ENCODE measurements at places on chromosomes 1 and 21. TPM values are rescaled to one million over a fixed set of nuclear protein-coding genes. Genes with fewer than 3 reads are reported as not detected.

DNA sequence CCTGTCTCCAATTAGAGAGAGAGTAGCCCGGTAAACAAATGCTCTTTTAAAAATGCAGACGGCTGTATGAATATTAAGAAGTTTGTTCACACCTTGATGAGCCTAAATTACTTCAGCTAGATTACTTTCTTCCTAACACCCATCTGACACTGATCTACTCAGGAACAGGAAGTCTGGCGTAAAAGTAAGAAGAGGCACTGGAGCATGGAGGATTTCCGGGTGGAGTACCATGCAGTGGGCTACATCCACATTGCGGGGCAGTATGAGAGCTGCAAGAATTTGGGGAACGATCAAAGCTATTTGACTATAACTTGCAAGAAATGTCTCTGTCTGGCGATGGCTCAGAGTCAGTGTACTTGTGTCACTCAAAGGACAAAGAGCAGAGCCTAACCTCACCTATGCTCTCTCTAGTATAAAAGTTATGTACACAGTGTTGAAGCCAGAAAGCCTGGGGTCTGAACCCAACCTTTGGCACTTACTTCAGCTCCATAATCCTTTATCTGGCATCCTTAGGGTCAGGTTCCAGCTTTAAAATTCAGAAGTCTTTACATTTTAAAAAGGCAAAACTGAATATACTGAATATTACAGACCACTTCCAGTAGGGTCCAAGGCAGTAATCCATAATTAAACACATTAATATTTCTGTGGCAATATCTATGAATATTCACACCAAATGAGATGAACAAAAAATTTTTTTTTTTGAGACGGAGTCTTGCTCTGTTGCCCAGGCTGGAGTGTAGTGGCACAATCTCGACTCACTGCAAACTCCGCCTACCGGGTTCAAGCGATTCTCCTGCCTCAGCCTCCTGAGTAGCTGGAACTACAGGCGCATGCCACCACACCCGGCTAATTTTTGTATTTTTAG, 7.9 kb upstream of the GNPAT start:
- H3K36me3 ChIP-seq = peaks cover 41% of the 10 kb centered on the region
- H3K4me1 ChIP-seq = peaks cover 25% of the 10 kb centered on the region
- no peak overlapping the region for H3K27ac ChIP-seq

DNA sequence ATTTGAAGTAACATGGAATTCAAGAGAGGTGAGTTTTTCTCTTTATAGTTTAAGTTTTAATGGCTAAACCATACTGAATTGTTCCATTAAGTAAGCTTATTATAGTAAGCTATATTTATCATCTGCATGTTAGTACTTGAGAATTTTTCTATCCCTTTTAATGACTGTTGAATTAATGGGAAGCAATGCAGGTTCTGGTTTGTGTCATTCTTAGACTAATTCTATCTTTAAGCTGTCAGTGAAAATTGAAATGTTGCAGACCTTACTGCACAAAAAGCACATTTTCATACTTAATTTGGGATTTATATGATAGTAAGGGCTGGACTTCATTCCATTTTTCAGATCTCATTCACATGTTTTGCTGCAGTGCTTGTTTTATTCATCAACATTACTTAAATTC, 25.9 kb downstream of the SRSF11 start:
- no peaks in the 10 kb centered on the region for H3K27me3 ChIP-seq
- DNase-seq = no peak
- H3K27ac ChIP-seq = peak overlapping the region; percentile 51
- H3K4me3 ChIP-seq = no peak overlapping the region
- peaks cover 79% of the 10 kb centered on the region for H3K36me3 ChIP-seq

PCP4 gene
- total RNA-seq = not detected

TRIM58 gene
- total RNA-seq = 0.23 TPM

FMO5 gene
- 0.12 TPM for total RNA-seq

Data from activated CD4-positive, alpha-beta T cell treated with anti-CD3 and anti-CD28 coated beads, Interleukin-2, amount 10 ng/mL, durations not matched to agents 24 days and 14 days (primary cell).